ENCODE measurements at places on chromosomes 11 and 22.

GRCh38 chr11:119206511-119207414 lies 624 bp downstream of the CBL start:
- DNase-seq: peak; percentile 51

DNA sequence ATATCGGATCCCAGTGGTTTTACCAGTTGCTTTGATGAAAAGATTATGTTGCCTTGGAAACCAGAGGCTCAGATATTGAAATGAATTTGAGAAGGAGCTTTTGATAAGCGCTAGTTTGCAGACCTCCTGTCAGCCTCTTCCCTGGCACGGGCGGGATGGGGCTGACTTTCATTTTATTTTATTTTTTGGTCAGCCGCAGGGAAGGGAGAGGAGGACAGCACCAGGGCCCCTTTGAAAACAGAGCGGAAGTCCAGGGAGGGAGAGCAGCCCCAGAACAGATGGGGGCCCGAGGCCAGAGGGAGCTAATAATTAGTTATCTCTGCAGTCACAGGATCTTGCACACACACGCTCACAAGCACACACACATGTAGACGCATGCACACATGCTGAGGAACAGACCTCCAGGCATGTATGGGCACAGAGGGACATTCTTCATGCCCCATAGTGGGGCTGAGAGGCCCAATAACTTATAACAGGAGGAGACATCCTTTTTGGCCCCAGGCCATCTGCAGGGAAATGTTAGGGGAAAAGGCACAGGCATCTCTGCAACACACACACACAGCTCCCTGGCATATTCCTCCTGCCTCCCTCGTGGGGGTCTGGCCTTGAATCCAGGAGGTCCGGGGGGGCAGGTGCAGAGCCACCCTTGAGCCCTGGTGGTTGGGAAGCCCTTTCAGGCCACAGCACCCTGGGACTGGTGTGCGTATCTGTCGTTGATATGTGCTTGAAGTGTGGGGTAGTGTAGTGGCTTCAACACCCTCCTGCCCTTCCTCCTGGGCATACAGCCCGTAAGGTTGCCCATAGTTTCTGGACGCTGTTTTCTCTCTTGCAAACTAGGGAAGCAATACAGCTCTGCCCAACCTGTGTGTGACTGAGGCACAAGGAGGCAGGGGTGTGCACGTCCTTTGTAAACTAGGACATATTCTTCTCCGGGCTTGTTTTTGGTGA lies 117.3 kb downstream of the CEP164 start:
- DNase-seq: no peak

DNA sequence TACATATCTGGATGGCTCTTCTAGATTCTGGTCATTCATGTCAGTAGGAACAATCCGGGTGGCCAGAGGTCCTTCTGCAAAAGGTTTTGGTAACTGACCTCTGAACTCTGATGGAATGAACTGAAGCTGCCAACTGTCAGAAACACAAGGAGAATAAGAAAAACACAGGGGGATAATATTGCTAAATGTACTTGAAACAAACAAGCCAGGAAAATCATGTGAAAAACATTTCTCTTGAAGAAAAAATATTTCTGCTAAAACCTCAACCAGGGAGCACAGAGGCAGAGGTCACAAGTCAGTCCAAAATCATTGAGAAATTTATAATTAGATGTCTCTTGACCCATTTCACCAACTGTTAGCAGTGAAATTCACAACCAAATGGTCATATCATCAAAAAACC lies 35.2 kb downstream of the ALG9 start:
- no peak for DNase-seq

DNA sequence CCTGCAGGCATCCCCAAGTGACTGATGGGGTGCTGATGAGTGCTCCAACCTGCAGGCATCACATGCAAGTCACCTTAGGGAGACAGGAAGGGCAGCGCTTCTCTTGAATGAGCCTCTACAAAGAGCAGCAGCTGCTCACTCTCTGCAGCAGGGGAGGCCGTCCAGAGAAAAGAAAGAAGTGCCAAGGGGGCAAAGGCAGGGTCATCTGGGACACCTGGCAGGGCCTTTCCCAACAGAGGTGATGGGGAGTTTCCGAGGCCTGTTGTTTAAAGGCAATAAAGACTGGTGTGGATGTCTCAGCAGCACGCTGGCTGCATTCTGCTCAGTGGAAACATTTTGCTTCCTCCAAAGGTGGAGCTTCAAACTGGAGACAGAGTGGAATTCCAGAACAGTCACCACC lies 113.7 kb downstream of the ETS1 start:
- DNase-seq: peak; percentile 65

GRCh38 chr11:17538054-17538453 lies 6.2 kb downstream of the USH1C start:
- DNase-seq: no peak

DNA sequence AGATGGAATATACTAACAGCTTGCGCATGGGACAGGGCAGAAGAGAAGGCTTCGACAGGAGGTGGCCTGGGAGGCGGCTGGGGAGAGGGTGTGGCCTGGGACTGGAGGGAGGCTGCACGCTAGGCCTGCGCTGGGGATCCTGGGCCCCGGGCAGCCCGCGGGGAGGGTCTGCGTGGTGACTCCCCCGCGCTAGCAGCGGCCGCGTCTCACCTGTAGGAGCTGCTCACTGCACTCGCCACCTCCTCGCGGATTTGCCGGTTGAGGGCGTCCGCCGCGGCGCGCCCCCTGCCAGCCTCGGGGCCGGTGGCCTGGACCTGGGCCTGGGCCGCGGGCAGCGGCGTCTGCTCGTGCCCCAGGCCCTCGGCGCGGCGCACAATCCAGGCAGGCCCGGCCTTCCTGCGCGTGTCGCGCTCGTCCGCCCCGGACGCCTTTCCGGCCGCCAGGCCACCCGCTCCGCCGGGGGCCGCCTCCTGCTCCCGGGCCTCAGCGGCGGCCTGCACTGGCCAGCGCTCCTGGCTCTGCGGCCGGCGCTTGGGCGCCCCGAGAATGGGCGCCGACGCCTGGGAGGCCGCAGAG lies 1.5 kb downstream of the MAP6 start:
- DNase-seq: no peak

- no peak for DNase-seq
Measured at GRCh38 chr11:130054966-130055365, 14.7 kb upstream of the APLP2 start.

DNA sequence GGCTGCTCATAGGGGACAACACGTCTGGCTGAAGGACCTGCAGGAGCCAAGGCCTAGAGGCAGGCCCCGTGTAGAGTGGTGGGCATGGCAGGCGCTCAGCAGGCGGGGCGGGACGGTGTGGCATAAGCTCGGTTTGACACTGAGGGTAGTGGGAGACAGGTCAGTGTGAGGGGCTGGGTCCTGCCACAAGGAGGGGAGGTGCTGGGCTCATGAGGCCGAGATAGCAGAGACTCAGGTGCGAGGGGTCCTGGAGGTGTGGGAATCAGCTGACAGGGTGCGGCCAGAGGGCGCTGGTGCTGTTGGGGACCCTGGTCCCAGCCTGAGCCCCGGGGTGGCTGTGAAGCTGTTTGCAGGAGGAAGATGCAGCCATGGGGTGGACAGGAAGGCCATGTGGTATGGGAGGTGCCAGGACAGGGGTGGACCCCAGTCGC lies 6.7 kb downstream of the SLC22A12 start:
- no peak for DNase-seq

DNA sequence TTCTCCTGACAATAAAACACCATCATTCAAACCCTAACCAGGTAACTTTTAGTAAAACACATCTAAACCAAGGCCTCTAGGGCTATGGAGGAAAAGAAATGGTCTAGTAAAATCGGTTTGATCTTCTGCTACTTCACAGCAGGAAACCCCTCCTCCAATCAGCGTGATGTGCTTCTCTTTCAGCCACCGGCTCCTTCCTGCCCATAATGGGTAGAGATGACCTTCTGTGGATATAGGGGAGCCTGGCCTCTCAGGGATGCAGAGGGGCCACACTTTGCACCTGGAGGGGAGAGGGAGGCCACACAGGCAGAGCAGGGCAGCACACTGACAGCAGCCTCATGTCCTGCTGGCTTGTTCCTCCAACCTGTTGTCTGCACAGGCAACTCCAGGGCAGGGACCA lies 6.9 kb downstream of the EHD1 start:
- peak; percentile 25 for DNase-seq

DNA sequence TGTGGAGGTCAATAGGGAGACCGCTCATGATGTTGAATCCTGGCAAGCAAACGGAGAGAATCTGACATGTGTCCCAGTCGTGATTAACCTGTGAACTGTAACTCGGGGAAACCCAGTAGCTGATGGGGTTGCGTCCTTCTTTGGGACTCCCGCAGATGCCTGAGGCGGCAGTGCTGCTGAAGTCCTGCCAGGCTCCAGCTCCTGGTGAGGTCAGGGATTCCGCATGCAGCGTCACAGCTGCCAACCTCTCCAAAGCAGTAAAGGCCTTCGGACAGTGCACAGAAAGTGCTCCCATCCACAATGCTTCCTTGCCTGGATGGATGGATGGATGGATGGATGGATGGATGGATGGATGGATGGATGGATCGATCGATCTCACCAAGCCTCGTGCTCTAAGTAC lies 13.5 kb downstream of the KCNQ1 start:
- no peak for DNase-seq

GRCh38 chr11:27904358-27905055 lies 203.4 kb downstream of the KIF18A start:
- DNase-seq: no peak

DNA sequence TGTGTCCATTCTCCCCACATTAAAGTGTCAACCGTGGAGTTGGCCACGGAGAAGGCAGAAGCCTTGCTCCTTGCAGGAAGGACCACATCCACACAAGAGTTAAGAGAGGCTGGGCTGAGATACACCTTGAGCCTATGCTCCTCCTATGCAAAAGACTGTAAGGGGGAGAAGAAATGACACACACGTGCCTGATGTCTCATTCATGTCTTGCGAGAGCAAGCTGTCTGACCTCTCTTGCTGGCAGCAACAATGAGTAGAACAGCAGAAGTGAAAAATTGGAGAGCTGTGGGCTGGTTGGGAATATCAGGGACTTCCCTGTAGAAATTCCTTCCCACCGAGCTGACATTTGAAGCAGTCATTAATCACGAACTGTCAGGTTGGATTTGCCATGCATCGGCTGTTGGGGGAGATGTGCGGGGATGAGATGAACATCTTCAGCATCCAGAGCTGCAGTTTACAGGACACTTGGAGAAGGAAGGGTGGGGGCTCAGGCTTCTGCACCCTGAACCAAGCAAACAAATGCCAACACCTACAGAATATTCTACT lies 139.3 kb downstream of the MYO18B start:
- no peak for DNase-seq

DNA sequence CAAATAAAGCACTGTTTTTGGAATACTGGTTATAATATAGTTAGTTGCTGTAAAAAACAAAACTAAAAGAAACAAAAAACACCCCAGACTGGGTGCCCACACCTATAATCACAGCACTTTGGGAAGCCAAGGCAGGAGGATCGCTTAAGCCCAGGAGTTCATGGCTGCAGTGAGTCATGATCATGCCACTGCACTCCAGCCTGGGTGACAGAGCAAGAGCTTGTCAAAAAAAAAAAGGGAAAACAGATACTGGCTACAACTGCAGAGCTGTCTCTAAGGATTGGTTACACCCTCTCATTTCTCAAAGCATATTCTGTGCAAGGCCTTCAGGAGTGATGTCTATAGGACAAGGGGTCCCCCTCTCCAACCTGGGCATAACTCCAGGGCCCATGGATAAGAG lies 14.6 kb upstream of the STK33 start:
- no peak for DNase-seq

DNA sequence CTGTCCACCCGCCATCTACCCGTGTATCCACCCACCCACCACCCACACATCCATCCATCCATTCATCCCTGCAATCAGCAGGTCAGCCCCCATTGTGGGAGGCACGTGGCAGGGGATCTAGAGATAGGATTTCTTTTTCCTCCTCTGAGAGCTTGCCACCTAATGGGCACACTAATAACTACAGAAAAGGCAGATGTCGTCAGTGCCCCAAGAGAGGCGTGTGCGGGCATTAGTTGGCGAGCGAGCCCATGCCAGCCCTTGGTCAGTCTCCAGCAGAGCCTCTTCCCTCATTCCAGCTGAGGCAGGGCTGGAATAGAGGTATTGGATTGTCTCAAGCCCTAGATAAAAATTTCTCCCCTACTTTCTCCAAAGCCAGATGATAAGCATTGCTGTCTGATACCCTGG lies 9.7 kb downstream of the USP2 start:
- no peak for DNase-seq

DNA sequence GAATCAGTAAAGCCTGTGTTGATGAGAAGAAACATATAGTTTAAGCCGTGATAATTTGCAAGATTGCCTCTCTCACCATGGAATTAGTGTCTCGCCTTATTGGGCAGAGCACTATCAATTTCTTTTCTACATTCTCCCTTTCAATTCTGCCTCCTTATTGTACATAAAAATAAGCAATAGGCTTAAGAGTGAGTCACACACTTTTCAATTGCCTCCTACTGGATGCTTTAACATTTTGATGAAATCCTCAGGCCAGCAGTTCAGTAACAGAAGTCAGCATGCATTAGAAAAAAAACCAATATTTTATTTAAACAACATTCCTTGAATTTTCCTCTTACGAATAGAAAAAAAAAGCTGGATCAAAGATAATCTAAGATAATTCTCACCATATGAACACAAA lies 33.8 kb upstream of the VWA5A start:
- no peak for DNase-seq

DNA sequence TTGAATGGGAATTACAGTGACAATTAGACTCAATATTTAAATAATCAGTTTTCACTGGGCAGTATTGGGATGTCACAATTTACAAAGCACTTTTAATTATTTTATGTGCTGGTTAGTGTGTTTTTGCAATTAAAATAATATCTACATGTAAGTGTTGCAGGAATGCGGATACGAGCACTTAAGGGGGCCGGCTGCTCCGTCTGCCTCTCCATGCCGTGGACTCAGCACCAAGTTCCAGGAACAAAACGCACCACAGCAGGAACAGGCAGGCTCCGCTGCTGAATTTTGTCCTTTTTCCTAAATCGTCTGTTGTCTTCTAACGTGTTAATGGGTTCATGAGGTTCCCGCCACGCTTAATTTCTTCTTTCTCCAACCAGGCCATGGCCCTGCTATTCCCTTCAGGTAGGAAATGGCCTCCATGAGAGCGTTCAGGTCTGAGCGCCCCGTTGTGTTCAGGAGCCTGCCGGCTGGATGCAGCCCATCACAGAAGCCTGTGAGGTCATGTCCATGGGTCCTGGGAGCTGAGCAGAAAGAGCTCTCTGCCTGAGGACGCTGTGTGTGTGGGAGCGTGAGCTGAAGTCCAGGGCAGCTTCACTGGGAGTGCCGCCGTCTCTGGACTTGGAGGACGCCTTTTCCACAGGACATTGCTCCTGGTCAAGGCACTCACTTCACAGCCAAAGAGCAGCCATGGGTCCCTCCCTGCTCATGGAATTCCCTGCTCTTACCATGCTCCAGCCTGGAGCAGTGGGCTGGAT lies 730.3 kb downstream of the BRD1 start:
- no peak for DNase-seq

GRCh38 chr11:79363256-79363655 lies 77.6 kb downstream of the TENM4 start:
- no peak for DNase-seq

GRCh38 chr11:68122936-68123539 lies 1.9 kb upstream of the CHKA start:
- no peak for DNase-seq

DNA sequence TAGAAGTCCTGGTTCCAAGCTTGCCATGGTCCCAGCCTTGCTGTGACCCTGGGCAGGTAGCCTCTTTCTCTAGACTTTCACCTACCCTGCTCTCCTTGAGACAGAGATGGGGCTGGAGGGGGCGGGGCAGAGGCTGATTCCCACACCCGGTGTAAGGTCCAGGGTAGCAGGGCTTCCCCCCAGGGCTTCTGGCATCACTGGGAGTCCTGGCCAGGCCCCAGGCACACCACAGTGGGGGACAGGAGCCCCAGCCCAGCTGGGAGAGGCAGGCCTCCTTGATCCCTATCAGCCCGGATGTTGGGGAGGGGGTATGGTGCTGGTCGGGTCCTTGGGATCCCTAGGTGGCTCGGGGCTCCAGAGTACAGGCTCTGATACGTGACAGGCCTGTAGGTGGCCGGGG lies 1.7 kb upstream of the NUDT8 start:
- DNase-seq: no peak

Data from CD4-positive, alpha-beta T cell treated with Interleukin-21 for 1 hour (primary cell).